HuH-7.5 (cell line): ENCODE measurements at places on chromosomes 5 and 9.
A peak's percentile ranks its signal among the peaks of the same experiment; 100 is the strongest.

DNA sequence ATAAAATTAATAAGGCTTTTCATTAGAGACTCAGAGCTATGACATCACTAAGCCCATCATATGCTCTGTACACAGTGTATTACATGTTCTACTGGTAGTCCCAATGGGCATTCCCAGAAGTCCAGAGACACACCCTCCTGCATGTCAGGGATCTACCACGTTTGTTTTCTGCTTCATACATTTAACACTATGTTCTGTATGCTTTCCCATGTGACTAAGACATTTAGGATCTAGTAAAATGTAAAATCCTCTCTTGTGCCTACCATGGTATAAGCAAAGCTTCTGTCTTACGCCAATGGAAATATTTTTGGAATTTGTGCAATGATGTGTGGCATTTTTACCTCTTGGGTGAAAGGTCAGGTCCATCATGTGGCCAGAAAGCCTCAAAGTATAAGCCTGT lies 192.4 kb downstream of the ADAMTSL1 start:
- DNase-seq, result no peak

DNA sequence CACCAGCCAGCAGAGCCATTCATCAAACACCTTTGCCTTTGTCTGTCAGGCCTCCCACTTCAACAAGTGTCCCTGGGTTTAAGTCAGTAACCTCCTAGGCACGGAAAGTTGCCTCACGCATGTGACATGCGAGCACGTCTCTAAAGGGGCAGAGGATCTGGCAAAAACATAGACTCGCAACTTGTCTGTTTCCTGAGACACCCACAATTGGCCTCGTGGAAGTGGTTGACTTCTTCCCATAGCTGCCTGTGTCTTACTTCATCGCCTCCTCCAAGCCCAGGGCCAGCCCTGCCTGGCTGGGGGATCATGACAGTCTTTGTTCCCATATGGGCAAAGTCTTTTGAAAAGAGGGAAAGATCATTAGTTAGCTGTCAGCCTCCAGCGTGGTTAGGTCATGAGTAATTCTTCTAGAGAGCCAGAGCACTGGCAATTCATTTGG lies 35.5 kb upstream of the GLRX start:
- no peak for DNase-seq

DNA sequence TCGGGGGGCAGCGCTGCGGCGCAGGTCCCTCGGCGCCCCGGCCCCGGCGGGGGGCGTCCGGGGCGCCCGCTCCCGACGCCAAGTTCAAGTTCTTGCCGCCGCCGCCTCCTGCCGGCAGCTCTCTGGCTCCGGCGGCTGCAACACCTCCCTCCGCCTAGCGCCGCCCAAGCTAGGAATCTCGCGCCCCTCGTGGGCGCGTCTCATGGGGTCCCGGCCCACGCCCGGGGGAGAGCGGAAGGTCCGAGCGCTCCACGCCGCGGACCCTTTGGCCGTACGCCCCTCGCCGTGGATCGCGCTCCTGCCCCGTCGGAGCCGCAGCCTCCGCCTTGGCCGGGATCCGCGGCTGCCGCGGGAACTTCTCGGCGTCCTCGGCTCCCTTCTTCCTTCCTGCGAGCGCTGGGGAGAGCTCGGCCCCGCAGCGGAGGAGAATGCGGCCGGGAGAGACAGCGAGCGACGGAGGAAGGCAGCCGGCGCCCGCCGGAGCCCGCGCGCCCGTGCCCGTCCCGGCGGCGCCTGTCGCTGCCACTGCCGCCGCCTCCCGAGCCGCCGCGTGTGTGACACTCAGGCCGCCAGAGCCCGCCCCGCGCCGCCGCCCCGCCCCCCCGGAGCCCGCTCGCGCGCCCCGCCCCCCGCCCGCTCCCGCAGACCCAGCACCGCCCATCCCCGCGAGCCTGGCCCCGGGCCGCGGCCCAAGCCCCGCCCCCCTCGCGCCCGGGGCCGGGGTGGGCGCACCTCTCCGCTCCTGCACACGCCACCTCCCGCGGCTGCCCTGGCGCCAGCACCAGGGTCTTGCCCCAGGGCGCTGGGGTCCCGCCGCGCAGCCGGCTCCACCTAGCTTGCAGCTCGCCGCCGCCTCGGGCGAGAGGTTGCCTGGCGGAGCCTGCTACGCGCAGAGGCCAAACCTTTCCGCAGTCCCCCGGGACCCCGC lies at the start of gene SHB:
SHB (minus strand) TSS at position 527 of the 928 bp plus-strand sequence. CDS start 582 bp downstream, outside the sequence.
- DNase-seq, result peak; percentile 81

DNA sequence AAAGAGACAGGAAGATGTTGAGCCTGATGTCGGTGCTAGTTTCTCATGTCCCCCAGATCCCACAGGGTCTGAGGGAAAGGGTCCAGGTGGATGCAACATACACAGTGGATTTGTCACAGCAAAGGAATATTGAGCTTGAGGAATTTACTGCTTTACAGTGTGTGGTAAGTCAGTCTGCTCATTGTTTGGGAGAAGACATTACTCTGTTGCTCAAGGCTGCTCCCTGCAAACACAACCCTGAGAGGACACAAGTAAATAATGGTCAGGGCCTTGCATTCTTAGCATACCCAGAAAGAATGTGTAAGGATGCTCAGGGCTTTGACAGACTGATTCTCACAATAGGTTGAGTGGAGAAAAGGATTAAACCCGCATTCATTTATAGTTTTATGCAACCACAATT lies 7.3 kb upstream of the MAN2A1 start:
- no peak for DNase-seq
